Activated CD4-positive, alpha-beta T cell treated with anti-CD3 and anti-CD28 coated beads, Interleukin-2, amount 10 ng/mL, durations not matched to agents 24 days and 14 days (primary cell): ENCODE measurements at places on chromosomes 3 and 15.
A peak's percentile ranks its signal among the peaks of the same experiment; 100 is the strongest.

- no peak overlapping the region for H3K4me3 ChIP-seq
- H3K27ac ChIP-seq, result no peak overlapping the region
- no peak for DNase-seq
- H3K4me1 ChIP-seq, result no peaks in the 10 kb centered on the region
These were observed 69.5 kb upstream of the IQSEC1 start for GRCh38 chr3:13142552-13143380.

GRCh38 chr15:25481208-25481859 lies 42.5 kb upstream of the UBE3A start:
- H3K4me1 ChIP-seq, result no peaks in the 10 kb centered on the region
- no peaks in the 10 kb centered on the region for H3K36me3 ChIP-seq
- no peak for DNase-seq
- H3K27ac ChIP-seq, result no peak overlapping the region

DNA sequence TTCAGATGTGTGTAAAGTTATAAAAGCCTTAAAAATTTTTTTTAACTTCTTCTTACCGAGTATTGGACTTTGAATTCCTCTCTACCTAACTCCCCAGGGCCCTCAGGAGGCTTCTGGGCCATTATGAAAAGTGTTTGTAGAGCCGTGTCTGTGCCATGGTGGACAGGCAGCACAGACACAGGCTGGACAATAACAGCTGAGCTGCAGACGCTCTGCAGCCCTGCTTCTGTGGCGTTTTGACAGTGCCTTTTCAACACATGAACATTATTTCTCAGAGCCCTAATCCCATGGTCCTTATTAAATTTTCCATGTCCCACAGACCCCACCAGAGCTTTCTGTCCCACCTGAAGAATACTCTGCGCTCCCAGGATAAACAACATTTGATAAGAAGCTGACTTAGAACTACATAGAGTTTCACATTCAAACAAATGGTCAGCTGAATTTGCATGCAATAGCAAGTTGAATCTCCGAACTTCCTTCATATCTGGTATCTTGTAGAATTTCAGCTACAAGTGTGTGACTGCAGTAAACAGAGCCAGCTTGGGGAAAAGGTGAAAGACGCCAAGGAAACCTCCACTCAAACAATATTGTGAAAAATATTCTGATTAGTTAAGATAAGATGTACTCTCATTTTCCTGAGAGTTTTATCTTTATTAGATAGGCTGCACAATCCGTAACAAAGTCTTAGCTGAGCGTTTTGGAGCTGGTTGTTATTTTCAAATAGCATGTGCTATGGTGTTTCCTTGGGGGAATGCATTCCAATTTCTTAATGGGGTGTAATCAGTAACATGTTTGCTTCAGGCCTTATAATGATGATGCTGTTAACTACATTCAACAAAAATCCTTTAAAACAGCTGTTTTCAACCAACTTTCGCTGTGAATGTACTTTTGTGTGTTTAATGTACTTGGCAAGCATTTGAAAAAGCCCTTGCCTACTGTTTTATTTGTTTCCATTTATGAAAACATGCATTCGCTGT lies 378.2 kb downstream of the MECOM start:
- no peaks in the 10 kb centered on the region for H3K36me3 ChIP-seq
- H3K4me1 ChIP-seq, result no peaks in the 10 kb centered on the region
- H3K4me3 ChIP-seq, result no peak overlapping the region
- H3K27ac ChIP-seq, result no peak overlapping the region

DNA sequence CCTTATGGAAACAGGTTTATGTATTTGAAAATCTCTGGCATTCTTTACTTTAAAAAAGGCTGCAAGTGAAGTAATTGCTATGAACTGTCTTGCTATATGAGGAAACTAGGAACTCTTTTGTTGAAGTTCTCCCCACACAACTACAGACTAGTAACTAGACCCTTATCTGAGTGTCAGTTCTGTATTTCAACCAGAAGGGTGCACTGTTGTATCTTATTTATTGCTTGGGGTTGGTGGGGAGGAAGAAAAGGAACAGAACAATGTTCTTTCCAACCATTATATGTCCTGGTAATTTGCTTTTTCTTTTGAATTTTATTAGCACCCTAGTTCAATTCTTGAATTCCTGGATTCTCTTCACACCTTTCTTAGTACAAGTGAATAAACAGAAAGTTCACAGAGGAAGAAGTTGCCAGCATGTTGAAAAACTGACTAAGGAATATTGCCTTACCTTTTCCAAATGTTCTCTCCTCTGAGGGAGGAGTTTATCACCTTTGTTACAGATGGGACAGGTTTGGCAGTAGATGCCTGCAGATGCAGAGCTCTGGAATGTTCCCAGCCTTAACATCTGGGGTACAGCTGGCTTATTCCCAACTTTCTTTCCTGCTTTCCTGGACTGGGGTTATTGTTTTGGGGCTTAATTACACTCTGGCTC lies 162.4 kb upstream of the CFAP20DC start:
- peaks cover 11% of the 10 kb centered on the region for H3K27me3 ChIP-seq
- H3K4me3 ChIP-seq, result no peak overlapping the region
- H3K36me3 ChIP-seq, result no peaks in the 10 kb centered on the region
- no peak overlapping the region for H3K27ac ChIP-seq

GRCh38 chr3:99502871-99503270 lies 135.5 kb upstream of the COL8A1 start:
- no peaks in the 10 kb centered on the region for H3K36me3 ChIP-seq
- H3K27me3 ChIP-seq, result no peaks in the 10 kb centered on the region
- H3K4me1 ChIP-seq, result peaks cover 3% of the 10 kb centered on the region
- H3K27ac ChIP-seq, result no peak overlapping the region
- H3K4me3 ChIP-seq, result no peak overlapping the region

- H3K36me3 ChIP-seq, result no peaks in the 10 kb centered on the region
- no peak for DNase-seq
- H3K4me1 ChIP-seq, result no peaks in the 10 kb centered on the region
- no peak overlapping the region for H3K27ac ChIP-seq
- peaks cover 69% of the 10 kb centered on the region for H3K27me3 ChIP-seq
These were observed 25.9 kb downstream of the ZIC4 start for GRCh38 chr3:147380387-147380951.

- peaks cover 9% of the 10 kb centered on the region for H3K27me3 ChIP-seq
- no peaks in the 10 kb centered on the region for H3K36me3 ChIP-seq
- DNase-seq, result no peak
- no peaks in the 10 kb centered on the region for H3K4me1 ChIP-seq
- H3K4me3 ChIP-seq, result no peak overlapping the region
- H3K27ac ChIP-seq, result no peak overlapping the region
These were observed 11.7 kb upstream of the SPATA12 start for GRCh38 chr3:57048728-57049127.

GRCh38 chr15:29278436-29279105 lies 8.9 kb upstream of the NSMCE3 start:
- H3K4me3 ChIP-seq, result no peak overlapping the region
- no peak for DNase-seq
- no peaks in the 10 kb centered on the region for H3K4me1 ChIP-seq
- H3K27ac ChIP-seq, result no peak overlapping the region
- H3K36me3 ChIP-seq, result no peaks in the 10 kb centered on the region

GRCh38 chr3:104635872-104636580 lies 730.7 kb upstream of the ALCAM start:
- no peak overlapping the region for H3K27ac ChIP-seq
- H3K36me3 ChIP-seq, result no peaks in the 10 kb centered on the region
- no peak for DNase-seq
- no peaks in the 10 kb centered on the region for H3K4me1 ChIP-seq
- H3K27me3 ChIP-seq, result no peaks in the 10 kb centered on the region

- H3K27ac ChIP-seq, result no peak overlapping the region
- no peaks in the 10 kb centered on the region for H3K36me3 ChIP-seq
- peaks cover 18% of the 10 kb centered on the region for H3K4me1 ChIP-seq
- no peak for DNase-seq
- no peak overlapping the region for H3K4me3 ChIP-seq
These were observed 44.8 kb upstream of the GNB5 start for GRCh38 chr15:52236013-52236412.

- H3K4me1 ChIP-seq, result peaks cover 73% of the 10 kb centered on the region
- H3K27ac ChIP-seq, result peak overlapping the region; percentile 96
- peak overlapping the region; percentile 85 for H3K4me3 ChIP-seq
- peaks cover 20% of the 10 kb centered on the region for H3K36me3 ChIP-seq
- H3K27me3 ChIP-seq, result no peaks in the 10 kb centered on the region
These were observed 59.1 kb downstream of the IQSEC1 start for GRCh38 chr3:13013994-13014754.

DNA sequence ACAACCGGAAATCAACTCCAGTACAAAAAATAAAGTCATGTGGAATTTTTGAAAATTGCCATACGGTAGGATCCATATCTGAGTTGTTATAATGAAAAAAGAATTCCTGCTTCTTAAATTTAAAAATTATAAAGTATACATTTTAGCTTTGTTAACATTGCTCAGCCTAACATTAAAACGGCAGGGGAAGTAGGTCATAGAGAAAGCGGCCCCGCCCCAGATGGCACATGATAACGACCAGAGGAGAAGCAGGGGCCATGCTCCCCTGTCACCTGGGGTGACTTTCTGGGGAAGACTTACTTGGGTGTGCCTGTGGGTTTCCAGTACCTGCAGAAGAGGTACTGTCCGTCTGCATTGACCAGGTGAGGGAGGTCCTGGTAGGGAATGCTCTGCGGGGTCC lies 921 bp downstream of the MGLL start:
- no peaks in the 10 kb centered on the region for H3K36me3 ChIP-seq
- H3K27ac ChIP-seq, result no peak overlapping the region
- H3K4me3 ChIP-seq, result peak overlapping the region; percentile 28

- no peaks in the 10 kb centered on the region for H3K4me1 ChIP-seq
- no peaks in the 10 kb centered on the region for H3K27me3 ChIP-seq
- H3K36me3 ChIP-seq, result no peaks in the 10 kb centered on the region
- H3K27ac ChIP-seq, result no peak overlapping the region
- no peak overlapping the region for H3K4me3 ChIP-seq
These were observed 54.6 kb downstream of the RBMS3 start for GRCh38 chr3:29335438-29335837.

- H3K4me3 ChIP-seq, result no peak overlapping the region
- no peak for DNase-seq
- no peak overlapping the region for H3K27ac ChIP-seq
- H3K4me1 ChIP-seq, result no peaks in the 10 kb centered on the region
- peaks cover 3% of the 10 kb centered on the region for H3K36me3 ChIP-seq
- no peaks in the 10 kb centered on the region for H3K27me3 ChIP-seq
These were observed 39.4 kb downstream of the DNAH1 start for GRCh38 chr3:52355526-52355925.

- peak; percentile 87 for DNase-seq
- H3K27ac ChIP-seq, result no peak overlapping the region
- no peak overlapping the region for H3K4me3 ChIP-seq
- no peaks in the 10 kb centered on the region for H3K36me3 ChIP-seq
These were observed 27.3 kb upstream of the FGD5 start for GRCh38 chr3:14791343-14791945.

- no peak overlapping the region for H3K4me3 ChIP-seq
- H3K27ac ChIP-seq, result no peak overlapping the region
- no peaks in the 10 kb centered on the region for H3K4me1 ChIP-seq
These were observed 21.6 kb downstream of the CCDC80 start for GRCh38 chr3:112619295-112619694.

DNA sequence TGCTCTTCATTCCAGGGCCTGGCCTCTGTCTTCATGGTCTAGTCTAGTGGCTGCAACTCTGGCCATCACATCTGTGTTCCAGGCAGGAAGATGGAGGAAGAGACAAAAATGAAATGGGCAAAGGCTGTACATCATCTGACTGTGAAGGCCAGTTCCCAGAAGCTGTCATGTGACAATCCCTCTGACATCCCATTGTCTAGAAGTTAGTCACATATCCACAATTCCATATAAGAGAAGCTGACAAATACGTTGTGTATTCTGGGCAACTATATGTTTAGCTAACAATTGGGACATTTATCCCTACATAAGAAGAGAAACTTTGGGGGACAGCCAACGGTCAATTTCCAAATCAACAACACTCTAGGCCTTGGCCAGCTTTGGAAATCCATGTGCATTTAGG lies 34.5 kb upstream of the C3orf70 start:
- no peak overlapping the region for H3K27ac ChIP-seq
- H3K4me3 ChIP-seq, result no peak overlapping the region
- H3K27me3 ChIP-seq, result peaks cover 9% of the 10 kb centered on the region
- no peaks in the 10 kb centered on the region for H3K36me3 ChIP-seq
- no peaks in the 10 kb centered on the region for H3K4me1 ChIP-seq
